NCI-H146 (cell line): ENCODE measurements at places on chromosomes 3 and 15.

DNA sequence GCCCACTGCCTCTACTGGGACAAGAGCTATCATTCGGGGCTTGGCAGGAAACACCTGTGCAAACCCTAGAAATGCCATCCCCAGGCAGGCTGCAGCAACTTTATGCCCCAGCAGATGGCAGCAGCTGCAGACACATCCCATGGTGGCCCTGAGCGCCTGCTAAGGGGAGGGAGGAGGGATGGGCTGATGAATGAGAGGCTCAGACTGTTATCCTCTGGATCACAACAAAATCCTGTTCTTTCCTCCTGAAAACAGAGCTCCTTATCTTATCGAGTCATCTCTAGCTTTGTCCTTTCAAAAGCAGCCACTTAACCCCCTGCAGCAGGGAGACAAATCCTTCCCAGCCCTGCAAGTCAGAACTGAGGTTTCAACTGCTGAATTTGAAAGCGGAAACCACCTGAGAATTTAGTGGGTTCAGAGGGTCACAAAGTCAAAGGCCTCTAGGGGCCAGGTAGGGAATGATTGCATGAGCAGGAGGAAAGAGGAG, 90.6 kb upstream of the PROK2 start:
- peak; percentile 46 for DNase-seq

- no peak for DNase-seq
Observed at GRCh38 chr3:145899241-145899640, 261.7 kb downstream of the PLOD2 start.

GRCh38 chr3:107590786-107591185, 68.0 kb downstream of the BBX start:
- no peak for DNase-seq

- peak; percentile 85 for DNase-seq
Observed at GRCh38 chr3:44045476-44046275, 196.0 kb upstream of the TOPAZ1 start.

DNA sequence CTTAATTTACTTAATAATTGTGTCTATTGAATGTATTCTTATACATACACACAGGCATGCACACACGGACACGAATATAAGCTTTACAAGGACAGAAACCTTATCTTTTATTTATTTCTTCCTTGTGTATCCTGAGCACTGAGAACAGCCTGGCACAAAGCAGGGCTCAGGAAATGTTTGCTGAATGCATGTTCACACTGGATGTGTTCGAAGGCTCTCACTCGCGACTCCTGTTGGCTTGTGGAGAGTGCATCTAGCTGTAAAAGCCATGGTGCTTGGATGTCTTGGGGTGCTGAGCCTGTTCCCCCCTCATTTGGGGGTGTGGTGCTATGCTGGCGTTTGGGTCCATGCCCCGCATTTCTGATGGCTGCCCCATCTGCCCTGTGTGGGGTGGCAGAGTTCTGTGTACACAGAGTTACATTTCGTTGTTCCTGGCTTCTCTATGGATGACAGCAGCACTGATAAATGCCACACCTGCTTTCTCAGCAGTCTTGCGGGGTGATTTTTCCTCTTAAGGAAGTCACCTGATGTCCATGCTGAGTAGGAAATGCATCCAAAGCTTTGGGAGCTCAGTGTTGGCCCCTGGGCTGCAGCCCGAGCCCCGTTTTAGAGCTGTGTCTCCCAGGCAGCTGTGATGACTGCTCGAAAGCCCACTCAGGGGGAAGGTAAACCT, 148.5 kb downstream of the IGF1R start:
- DNase-seq = no peak

DNA sequence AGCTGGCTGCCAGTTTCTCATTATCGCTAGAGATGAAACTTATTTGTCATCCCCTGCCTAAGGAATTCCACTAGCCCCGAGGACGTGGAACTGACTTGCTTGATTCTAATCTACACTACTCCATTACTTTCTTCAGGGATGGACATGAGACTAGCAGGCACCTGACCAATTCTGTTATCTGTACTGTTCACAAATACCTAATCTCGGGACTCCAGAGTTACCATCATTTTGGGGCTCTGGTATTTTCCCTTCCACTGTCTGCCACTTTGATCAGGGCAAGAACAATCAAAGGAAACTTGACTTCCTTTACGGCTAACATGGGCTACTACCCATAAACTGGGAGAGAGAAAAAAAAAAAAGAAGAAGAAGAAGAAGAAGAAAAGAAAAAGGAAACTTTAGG, 27.8 kb downstream of the BMF start:
- DNase-seq = no peak

DNA sequence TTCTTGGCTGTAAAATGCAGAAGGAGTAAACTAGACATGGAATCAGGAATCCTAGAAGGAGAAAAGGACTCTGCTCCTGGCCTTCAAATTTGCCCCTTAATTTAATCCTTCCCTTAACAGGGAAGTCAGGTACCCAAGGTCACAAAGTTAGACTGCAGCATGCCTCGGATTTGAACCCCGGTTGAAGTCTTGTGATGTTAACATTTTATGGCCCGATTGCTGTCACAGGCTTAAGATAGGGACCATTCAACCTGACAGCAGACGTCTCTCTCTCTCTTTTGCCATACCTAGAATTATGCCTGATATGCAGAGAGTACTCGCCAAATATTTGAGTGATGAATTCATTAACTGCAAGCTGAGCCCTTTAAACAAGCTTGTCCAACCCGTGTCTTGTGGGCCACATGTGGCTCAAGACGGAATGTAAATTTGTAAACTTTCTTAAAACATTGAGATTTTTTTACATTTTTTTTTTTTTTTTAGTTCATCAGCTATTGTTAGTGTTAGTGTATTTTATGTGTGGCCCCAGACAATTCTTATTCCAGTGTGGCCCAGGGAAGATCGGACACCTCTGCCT, 217.2 kb downstream of the THSD4 start:
- no peak for DNase-seq

DNA sequence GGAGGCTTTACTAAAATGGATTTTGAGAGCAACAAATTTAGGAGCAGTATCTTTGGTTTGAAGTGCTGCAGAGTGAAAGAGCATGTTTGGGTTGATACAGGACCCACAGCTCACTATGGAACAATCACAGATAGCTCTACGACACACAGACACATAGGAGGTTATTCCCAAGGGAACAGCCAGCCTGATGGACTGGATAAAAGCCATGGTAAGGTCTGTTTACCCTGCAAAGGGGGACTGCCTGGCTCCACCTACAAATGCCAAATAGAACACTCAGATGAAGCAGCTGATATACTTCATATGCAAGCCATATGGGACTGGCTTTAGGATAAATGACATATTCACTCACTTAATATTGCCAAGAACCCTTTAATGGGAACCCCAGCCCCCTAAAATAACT, 75.4 kb downstream of the CDC25A start:
- no peak for DNase-seq

DNA sequence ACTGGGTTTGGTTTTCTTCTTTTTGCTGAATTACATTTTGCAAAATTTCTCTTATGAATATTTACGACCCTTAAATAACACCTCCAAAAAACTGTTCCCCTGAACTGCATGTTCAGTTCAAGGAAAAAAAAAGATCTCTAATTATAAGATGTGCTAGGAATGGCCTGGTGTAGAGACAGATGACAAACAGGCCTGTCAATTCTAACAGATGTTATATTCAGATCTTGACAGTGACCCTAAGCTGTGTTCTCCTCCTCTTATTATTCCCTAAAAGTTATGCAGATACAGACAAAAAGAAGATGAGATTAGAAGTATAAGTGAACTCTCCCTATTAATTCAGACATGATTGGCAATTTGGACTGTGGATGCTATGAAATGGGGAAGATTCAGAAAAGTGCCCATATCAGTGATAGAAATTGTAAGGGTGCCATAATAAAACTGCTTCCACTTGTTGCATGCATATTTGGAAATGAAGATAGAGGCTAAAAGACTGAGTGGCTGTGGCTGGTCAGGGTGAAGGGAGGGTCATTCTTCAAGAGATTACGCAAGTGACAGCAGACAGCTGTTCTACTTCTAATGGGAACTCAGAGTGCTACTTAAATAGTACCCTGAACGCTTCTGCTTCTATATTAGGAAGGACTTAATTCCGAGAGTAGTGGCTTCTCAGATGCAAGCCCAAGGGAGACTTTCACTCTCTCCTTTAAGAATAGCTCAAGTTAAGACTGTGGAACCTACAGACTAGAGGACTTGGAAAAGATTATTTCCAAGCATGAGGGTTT, 75.5 kb downstream of the ADAMTS9 start:
- DNase-seq = no peak

DNA sequence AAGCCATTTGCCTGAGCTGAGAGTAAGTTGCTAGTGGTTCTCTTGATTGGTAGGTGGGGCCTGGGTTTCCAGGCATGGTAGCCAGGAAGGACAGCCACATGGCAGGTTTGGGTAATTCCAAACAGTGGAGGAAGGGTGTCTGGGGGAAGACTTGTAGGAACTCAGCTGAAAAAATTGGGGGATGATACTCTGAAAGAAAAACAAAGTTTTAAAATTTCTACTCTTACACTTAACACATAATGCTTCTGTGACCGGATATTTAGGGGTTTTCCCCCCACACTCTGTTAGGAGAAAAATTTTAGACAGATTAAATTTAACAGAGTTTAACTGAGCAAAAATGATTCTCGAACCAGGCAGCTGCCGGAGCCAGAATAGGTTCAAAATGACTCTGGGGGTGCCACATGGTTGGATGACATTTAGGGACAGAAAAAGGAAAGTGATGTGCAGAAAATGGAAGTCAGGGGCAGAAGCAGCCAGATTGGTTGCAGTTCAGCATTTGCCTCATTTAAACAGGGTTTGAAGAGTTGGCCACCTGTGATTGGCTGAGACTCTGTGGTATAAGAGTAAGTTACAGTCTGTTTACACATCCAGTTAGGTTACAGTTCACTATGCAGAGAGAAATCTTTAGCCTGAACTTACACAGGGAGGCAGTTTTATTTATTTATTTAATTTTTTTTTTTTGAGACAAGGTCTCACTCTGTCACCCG, 8.1 kb downstream of the B2M start:
- DNase-seq = no peak

DNA sequence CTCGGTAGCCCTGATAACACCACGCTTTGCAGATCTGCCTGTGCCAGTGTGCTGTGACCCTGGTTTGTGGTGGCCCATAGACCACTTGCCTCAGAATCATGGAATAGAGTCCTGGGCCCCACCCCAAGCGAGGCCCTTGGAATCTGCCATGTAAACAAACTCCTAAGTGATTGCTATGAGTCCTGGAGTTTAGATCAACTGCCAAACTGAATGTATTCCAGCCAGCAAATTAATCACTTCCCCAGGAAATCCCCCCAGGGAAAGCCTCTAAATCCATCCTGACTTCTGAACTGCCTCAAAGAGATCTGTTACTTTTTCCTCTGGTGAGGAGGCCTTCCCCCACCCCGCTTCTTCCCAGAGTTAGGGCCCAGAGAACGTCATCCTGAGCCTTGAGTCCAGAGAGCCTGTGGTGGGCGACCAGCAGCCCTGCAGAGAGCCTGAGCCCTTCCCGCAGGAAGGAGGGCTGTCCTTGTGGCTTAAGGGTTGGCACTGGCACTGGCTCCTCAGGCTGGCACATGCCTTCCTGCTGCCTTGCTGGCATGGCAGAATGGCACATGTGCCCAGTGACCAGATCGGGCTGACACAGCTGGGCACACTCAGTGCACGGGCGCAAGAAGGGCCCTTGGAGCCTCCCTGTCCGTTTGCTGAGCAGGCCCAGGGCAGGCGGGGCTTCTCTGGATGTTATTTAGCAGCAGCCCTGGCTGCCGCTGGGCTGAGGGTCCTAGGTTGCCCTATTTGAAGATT, 50.6 kb upstream of the PLXNA1 start:
- no peak for DNase-seq

GRCh38 chr3:24616110-24616829, 121.6 kb upstream of the THRB start:
- no peak for DNase-seq

DNA sequence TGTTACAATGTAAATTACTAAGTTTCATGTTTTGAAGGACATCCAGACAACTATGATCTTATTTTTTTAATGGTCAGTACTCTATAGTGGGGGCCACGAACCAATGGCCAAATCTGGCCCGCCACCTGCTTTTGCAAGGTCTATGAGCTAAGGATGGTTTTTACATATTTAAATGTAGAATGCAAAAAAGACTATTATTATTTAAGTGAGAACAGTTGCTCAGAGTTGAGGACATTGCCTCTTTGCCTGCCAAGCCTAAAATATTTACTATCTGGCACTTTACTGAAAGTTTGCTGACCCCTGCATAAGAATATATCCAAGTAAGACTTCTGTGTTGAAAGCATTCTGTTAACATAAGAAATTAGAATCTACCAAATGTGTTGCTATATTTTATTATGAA, 163.7 kb upstream of the MDFIC2 start:
- DNase-seq = no peak

- no peak for DNase-seq
Observed at GRCh38 chr3:105853801-105854432, 14.9 kb downstream of the CBLB start.

DNA sequence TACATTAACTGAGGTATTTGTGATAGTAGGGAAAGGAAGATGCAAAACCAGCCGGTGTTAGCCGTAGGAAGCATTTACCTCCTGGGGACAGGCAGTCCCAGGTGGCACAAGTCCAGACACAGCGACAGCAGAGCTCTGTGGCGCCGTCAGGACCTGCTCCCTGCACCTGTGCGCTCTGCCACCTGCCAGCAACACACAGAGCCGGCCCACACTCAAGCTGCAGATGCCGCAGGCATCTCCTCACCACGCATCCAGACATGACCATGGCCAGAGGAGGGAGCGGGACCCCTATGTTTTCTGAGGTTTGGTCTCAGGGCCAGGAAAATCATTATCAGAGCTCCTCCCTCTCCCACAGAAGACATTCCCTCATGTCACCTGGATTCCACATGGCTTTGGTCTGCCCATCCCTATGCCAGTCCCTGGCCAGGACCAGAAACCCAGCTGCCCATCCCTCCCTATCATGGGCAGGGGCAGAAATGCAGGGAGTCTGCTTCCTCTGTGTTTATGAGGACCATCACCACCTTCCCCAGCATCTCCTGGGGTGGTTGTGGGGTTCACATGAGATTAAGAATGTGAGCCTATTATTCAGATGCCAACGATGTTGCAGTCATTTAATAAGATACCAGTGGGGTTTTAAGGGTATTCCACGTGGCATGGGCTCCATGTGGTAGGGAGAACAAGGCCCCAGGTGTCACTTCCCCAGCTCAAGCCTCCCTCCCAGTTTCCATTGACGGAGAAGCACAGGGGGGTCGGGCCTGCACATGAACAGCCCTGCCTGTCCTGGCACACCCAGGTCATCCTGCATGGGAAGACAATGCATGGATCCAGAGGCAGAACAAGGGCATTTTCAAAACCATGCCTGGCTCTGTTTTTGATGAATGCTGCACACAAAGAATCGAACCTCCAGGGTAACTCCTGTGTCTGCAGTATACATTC, 251.1 kb downstream of the OCA2 start:
- DNase-seq = peak; percentile 27
